Body of pancreas (tissue), 4 donors: ENCODE measurements at places on chromosomes 16 and 17. TPM values are rescaled to one million over a fixed set of nuclear protein-coding genes. Genes with fewer than 3 reads are reported as not detected.

The ICAM2 gene
- 16.3 TPM for total RNA-seq

GRCh38 chr16:10280262-10281170 lies 98.3 kb upstream of the GRIN2A start:
- H3K27ac ChIP-seq, result no peak overlapping the region
- H3K36me3 ChIP-seq, result no peaks in the 10 kb centered on the region
- H3K4me1 ChIP-seq, result no peaks in the 10 kb centered on the region
- H3K27me3 ChIP-seq, result no peaks in the 10 kb centered on the region

DNA sequence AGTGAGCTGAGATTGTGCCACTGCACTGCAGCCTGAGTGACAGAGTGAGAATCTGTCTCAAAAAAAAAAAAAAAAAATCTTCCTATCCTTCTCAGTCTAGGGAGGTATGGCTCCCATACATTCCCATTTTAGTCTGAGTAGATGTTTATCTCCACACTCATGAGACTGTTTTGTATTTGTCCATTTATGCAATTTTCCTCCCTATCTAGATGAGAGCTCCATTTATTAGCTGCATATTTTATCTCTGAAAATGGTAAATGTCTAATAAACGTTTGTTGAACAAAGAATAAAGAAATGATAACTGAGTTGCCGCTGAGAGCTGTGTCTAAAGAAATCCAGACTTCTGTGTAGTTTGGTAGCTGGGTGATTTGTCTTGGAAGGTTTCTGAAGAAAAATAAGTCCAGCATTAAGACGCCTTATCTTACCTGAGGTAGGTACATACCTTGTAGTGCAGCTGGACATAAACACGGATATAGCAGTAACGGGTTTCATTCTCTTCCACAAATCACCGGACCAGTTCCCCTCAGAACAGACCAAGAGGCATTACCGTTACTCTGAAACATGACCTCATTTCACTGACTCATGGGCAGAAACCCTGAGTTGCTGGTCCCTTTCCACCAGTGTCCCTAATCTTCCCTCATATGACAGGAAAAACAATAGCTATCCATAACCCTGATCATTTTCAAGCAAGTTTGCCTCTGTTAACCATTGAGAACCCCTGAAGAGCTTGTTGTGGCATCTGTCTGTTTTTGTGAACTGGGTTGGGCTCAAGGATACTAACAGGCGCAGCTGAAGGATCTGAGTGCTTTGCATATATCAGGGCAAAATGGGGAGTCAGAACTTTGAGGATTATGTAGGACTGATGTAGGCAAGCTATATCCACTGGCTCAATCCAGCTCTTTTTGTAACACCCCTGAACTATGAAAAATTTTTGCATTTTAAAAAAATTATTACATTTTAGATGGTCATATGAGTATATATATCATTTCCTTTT lies 177.4 kb upstream of the XYLT1 start:
- H3K4me3 ChIP-seq, result no peak overlapping the region
- no peaks in the 10 kb centered on the region for H3K4me1 ChIP-seq
- peaks cover 6% of the 10 kb centered on the region for H3K27me3 ChIP-seq
- DNase-seq, result no peak

- H3K27me3 ChIP-seq, result no peaks in the 10 kb centered on the region
- H3K36me3 ChIP-seq, result no peaks in the 10 kb centered on the region
- no peak overlapping the region for H3K4me3 ChIP-seq
- H3K4me1 ChIP-seq, result no peaks in the 10 kb centered on the region
- H3K27ac ChIP-seq, result no peak overlapping the region
Observed at GRCh38 chr16:87243478-87243877, 73.7 kb downstream of the C16orf95 start.

GRCh38 chr16:61540216-61540615 lies 496.0 kb downstream of the CDH8 start:
- H3K27ac ChIP-seq, result no peak overlapping the region
- no peaks in the 10 kb centered on the region for H3K36me3 ChIP-seq
- H3K4me1 ChIP-seq, result no peaks in the 10 kb centered on the region
- no peak overlapping the region for H3K4me3 ChIP-seq
- no peaks in the 10 kb centered on the region for H3K27me3 ChIP-seq
- no peak for DNase-seq
